ENCODE measurements at places on chromosomes 13 and 19. TPM values are rescaled to one million over a fixed set of nuclear protein-coding genes. Genes with fewer than 3 reads are reported as not detected.

DNA sequence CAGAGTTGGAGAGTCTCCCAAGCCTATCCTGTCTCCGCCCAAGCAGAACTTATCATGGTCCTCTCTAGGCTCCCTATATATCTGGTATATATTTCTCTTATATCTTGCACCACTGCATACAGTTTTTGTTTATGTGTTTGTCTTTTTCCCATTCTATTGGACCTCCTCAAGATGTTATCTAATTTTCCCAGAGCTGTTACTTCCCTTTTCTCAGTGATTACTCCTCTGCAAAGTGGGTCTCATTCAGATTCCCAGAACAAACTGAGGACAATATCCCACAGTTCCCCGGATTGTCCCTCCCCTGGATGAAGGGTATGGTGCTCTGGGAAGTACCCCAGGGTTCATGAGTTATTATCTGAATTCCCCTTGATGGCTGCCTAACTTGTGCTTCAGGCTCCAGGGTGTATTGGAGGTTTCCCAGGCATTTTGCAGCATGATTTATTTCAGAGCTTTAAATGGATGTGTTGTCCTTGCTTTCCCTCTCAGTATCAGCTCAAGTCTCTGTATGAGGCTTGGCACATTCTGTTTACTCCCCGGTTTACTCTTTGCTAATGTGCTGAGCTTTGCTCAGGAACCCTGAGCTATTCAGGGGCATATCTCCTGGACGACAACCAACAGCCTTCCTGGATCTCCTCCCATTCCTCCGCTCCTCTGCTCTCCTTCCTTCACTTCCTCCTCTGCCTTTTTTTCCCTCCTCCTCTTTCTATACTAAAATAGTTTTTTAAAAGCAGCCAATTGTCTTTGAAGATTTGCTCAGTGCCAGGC, 329.3 kb downstream of the SPRY2 start:
- no peak for DNase-seq

Gene IGFLR1
- total RNA-seq: 6.9 TPM

DNA sequence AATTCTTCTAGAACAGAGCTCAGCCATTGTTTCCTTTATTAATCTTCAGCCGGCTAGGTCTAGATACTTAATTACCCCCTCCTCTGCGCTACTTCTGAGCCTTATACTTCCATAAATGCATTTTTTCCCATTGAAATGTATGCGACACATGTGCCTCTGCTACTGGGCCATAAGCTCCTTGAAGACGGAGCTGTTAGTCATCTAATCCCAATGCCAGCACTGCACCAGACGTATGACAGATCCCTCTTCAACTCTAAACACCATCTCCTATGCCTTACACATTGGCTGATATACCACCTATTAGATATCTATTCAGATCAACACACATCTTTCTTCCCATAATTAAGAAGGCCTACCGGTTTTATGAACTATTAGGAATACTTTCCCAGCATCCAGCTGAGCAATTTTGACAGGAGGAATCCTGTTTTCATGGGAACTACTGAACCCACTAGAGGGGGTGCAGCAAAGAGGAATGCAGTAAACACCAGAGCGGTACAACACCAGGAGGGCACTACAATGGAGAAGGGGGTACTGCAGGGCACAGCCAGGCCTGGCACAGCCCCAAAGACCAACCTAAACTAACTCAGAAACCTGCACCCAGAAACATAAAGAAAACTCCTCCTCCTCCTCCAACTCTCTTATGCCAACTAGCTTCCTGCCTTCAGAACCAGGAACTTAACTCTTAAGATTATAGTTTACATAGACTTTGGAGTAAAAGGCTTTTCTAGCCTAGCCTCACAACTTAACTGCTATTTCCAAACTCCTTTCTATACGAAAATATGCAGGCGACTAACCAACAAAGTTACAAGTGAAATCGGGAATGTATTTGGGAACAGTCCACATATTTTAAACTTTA, 18.7 kb downstream of the STK24 start:
- no peak for DNase-seq

Gene KLK4
- not detected for total RNA-seq

- DNase-seq: no peak
These were observed 4.8 kb upstream of the IGFL1 start for GRCh38 chr19:46224773-46225172.

GRCh38 chr13:51332566-51333361, 6.7 kb upstream of the SERPINE3 start:
- DNase-seq: no peak

Gene ENOX1
- total RNA-seq: 2.3 TPM

GRCh38 chr19:33514885-33515551, 6.6 kb downstream of the PEPD start:
- DNase-seq: no peak

- DNase-seq: no peak
These were observed 15.4 kb upstream of the NOP53 start for GRCh38 chr19:47729799-47730520.

Gene KIR3DL1
- not detected for total RNA-seq

- DNase-seq: no peak
These were observed 1.1 kb upstream of the FXYD3 start for GRCh38 chr19:35114353-35115176.

Gene DCT
- total RNA-seq: 0.27 TPM

Gene GNG7
- total RNA-seq: 3.2 TPM

DNA sequence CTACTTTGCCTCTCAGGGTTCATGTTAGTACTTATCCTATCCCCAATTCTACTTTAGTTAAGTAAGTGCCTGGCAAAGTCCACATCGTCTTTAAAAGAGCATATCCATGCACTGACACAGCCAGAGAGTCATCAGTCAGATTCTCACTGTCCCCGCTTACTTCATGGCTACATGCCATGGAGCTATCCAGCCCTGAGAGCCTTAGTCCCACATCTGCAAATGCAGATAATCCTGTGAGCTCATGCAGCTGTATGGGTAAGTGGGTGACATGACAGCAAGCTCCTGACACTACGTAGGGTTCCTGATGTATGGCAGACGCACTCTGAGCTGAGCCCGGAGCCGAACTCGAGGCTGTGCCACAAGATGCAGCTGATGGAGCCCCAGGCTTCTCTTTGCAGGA, 661.5 kb downstream of the LIG4 start:
- DNase-seq: no peak

Gene CRX
- total RNA-seq: not detected

GRCh38 chr13:25990801-25991200, 61.0 kb downstream of the SHISA2 start:
- DNase-seq: no peak

Gene MRPL4
- 29.9 TPM for total RNA-seq

- no peak for DNase-seq
These were observed 6.2 kb upstream of the EBPL start for GRCh38 chr13:49697468-49697867.

DNA sequence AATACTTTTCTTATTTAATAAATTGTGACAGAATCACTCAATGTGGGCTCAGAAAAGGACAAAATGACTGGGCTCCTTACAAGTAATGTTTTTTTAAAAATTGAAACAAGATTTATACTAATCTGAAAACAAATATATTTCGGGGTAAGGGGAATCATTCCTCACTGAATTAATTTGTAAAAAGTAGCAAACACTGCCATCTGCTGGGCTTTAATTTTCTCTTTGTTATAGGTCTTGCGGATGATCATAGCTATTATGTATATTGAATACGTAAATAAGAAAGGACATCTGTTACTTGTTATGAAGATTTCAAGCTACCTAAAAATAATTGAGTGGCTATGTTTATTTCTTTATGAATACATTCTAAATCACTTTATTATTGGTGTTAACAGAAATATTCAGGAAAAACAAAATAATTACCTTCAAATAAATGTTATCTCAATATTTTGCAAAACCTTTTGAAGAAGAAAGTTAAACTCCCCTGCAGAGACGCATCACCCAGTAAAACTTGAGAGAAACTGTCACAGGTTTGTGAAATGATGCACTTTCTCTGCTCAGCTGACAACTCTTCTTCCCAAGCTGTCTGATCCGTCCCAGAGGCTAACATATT, 17.8 kb upstream of the ENOX1 start:
- DNase-seq: no peak

Gene SERPINE3
- total RNA-seq: not detected

DNA sequence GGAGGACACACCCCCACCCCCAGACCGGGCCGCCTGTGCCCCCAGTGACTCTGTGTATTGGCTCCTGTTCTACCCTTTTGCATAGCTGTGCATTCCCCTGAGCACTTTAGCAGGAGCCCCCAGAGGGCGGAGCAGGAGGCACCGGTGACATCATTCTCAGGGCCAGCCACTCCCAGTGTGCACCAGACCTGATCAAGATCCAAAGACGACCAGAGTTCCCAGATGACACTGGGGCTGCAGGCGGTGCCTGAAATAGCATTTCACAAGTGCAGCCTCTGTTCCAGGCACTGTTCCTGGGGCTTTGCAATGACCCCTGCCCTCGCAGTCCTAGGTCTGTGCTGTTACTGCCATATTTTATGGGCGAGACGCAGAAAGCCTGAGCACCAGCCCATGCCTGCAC, 14.5 kb upstream of the PTPRS start:
- no peak for DNase-seq

DNA sequence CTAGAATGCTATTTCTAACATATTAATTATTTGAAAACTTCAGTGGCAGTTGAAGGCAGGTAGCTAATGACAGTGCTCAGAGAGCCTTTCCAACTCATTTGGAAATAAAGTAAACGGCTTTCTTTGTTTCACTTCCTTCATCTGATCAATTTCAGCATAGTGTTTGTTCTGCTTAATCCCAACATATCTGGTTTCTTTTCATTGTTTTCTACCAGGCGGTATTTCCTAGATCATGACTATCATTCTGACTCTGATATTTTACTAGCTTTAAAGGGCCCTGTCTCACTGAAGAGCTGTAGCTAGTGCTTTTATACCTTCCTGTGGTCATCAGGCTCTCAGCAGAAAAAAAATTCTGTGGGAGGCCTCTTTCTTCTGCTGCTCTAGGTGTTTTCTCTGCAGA, 178.6 kb downstream of the RBM26 start:
- no peak for DNase-seq

DNA sequence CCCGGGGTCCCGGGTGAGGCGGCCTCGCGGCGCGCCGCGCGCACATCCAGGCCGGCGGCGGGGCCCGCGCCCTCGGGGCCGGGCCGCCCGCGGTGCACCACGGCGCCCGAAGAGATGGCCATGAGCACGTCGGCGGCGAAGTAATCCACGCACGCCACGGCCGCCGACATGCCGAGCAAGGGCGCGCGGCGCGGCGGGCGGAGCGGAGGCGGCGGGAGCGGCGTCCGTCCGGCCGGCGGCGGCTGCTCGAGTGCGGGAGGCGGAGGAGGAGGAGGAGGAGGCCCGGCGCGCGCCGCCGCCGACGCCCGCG, at the start of gene KLF16:
KLF16 (minus strand) TSS at position 252 of the 310 bp plus-strand sequence; CDS start at position 170, 82 bp downstream.
- DNase-seq: no peak

Gene TJP3
- total RNA-seq: 2.1 TPM

Gene SYCN
- not detected for total RNA-seq

Gene JAK3
- 35.8 TPM for total RNA-seq

DNA sequence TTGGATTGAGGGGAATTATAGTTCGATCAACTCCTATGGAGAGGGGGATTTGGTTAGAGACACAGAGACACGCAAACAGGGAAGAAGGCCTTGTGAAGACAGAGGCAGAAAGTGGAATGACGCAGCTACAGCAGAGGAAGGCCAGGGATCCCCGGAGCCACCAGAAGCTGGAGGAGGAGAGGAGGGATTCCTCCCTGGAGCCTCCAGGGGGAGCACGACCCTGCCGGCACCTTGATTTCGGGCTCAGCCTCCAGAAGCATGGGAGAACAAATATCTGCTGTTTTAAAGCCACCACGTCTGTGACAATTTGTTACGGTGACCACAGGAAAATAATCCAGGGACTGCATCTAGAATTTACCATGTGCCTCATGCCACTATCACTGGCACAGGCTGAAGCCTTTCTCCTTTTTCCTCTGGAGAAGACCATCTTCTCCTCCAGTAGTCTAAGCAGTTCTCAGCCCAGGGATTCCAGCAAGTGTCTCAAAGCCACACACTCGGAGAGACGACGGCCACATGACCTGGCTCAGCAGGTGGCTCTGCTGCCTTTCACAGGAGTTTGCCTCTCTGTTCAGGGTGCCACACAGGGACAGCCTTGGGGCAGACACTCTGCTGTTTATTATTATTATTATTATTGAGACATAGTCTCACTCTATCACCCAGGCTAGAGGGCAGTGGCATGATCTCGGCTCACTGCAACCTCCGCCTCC, 39.9 kb upstream of the CCNE1 start:
- no peak for DNase-seq

Gene ZNF723
- not detected for total RNA-seq

- no peak for DNase-seq
These were observed 2.0 kb upstream of the KLF12 start for GRCh38 chr13:74136084-74136658.

- no peak for DNase-seq
These were observed 8.7 kb upstream of the IGFL3 start for GRCh38 chr19:46133101-46133627.

DNA sequence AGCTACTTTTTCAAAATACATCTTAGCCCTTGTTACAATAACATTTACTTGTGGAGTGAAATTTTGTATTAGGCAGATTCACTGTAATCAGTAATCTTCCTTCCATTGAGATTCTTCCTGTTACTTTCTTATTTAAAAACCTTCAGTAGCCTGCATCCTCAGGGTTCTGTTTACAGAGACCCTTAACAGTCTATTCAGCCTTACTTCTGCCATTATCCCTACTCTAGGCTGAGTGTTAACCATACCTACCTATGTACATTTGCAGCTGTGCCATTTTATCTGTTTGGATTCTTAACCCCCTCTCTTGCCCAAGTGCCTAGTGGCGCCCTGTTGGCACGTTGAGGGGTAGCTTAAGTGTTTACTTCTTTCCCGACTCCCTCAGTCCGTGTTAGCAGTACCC, 71.9 kb downstream of the LRCH1 start:
- DNase-seq: no peak

GRCh38 chr19:41528106-41528505, 47.9 kb upstream of the CEACAM21 start:
- no peak for DNase-seq

- no peak for DNase-seq
These were observed 11.5 kb downstream of the STXBP2 start for GRCh38 chr19:7648265-7649014.

DNA sequence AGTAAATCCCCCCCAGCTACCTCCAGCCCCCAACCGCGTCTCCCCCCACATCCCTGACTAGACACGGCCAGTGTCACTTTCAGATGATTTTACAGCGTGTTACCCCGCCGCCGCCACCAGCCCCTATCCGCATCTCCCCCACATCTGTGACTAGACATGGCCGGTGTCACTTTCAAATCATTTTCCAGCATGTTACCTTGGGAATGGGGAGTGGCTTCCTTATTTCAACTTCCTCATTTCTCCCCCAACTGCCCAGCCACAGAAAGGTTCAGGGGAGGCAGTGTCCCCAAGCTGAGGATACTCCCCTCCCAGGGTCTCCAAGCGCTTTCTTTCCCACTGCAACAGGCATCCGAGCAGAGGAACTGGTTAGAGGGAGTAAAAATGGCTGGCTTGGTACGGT, 18.4 kb downstream of the ADGRL1 start:
- no peak for DNase-seq

DNA sequence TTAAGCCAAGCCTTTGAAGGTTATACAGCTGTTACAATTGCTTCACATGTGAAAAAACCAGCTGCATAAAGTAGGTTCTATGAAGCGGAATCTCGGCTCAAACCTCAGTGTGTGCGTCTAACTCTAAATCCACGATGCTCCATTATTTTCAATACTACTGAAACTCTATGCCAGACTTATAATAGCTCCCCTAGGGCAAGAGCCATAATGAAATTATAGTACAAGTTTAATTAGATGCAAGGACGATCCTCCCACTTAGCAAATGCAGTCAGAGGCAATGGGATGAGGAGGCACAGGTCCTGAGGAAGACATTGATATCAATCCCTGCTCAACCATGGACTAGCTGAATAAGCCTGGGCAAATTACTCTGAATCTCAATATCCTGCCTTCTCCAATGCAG, 31.1 kb downstream of the SLC7A1 start:
- DNase-seq: no peak

- no peak for DNase-seq
These were observed 334.6 kb downstream of the MYO16 start for GRCh38 chr13:108963846-108964600.

Gene PSG7
- total RNA-seq: not detected
